Progenitor cell of endocrine pancreas (in vitro differentiated cells): ENCODE measurements at places on chromosomes 4 and X. TPM values are rescaled to one million over a fixed set of nuclear protein-coding genes. Genes with fewer than 3 reads are reported as not detected.

- no peak for DNase-seq
- H3K27ac ChIP-seq, result peak overlapping the region; percentile 99
- H3K27me3 ChIP-seq, result peaks cover 19% of the 10 kb centered on the region
Measured at GRCh38 chr4:3532751-3533422, 665 bp upstream of the LRPAP1 start.

- DNase-seq, result no peak
- no peak overlapping the region for H3K4me3 ChIP-seq
- peaks cover 2% of the 10 kb centered on the region for H3K27me3 ChIP-seq
- peaks cover 12% of the 10 kb centered on the region for H3K4me1 ChIP-seq
Measured at GRCh38 chr4:179415037-179415846, 1973.0 kb upstream of the AGA start.

DNA sequence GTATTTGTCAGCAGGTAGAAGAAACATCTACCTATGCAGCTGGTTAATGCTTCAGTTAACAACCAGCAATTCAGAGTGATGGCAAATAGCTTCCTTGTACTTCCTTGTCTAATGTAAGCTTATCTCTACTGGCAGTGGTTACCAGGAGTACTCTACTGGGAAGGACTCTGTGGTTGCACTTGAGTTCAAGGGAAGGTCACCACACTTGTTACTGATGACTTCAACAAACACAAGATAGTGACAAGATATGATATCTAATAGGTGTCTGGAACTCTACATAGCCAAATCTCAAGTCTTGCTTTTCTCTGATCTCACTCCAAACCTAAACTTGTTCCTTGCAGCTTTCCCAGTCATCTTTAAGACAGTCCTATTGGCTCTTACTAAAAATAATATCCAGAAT is 1644.9 kb upstream of the TENM3 start:
- H3K27ac ChIP-seq, result no peak overlapping the region
- no peak overlapping the region for H3K4me3 ChIP-seq
- H3K36me3 ChIP-seq, result peaks cover 2% of the 10 kb centered on the region

- no peak for DNase-seq
- H3K27ac ChIP-seq, result no peak overlapping the region
- H3K4me1 ChIP-seq, result no peaks in the 10 kb centered on the region
- no peak overlapping the region for H3K4me3 ChIP-seq
- no peaks in the 10 kb centered on the region for H3K36me3 ChIP-seq
- H3K27me3 ChIP-seq, result peaks cover 4% of the 10 kb centered on the region
Measured at GRCh38 chr4:181566490-181566889, 676.7 kb upstream of the TENM3 start.

LONRF3 gene
- 0.96 and 1.5 TPM in 2 replicates for total RNA-seq

DNA sequence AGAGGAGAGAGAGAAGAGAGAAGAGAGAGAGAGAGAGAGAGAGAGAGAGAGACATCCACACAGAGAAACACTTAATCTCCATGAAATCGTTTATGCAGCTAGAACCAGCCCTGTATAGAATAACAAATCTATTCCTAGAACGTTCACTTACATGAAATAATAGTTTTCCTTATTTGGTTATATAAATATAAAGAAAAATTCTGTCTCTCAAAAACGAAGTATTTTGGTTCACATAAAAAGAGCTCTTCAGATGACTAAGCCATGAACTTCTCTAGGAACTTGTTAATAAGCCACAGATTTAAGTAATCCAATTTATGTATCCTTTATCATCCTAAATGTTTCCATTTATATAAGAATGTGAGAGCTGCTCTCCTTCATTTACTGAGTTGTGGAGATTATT is 1315.1 kb upstream of the PCDH7 start:
- H3K4me1 ChIP-seq, result no peaks in the 10 kb centered on the region
- no peak for DNase-seq
- no peaks in the 10 kb centered on the region for H3K27me3 ChIP-seq
- H3K36me3 ChIP-seq, result no peaks in the 10 kb centered on the region
- H3K27ac ChIP-seq, result no peak overlapping the region
- no peak overlapping the region for H3K4me3 ChIP-seq

GRCh38 chrX:148915474-148915873 is 415.1 kb downstream of the AFF2 start:
- no peak overlapping the region for H3K4me3 ChIP-seq
- H3K36me3 ChIP-seq, result no peaks in the 10 kb centered on the region
- DNase-seq, result no peak
- no peaks in the 10 kb centered on the region for H3K27me3 ChIP-seq

- H3K4me1 ChIP-seq, result peaks cover 2% of the 10 kb centered on the region
- H3K27me3 ChIP-seq, result no peaks in the 10 kb centered on the region
- peak overlapping the region; percentile 40 for H3K27ac ChIP-seq
- DNase-seq, result no peak
Measured at GRCh38 chr4:82851885-82852750, 38.8 kb downstream of the SEC31A start.

TBL1X gene
- total RNA-seq, result 37.8 and 42.7 TPM in 2 replicates

AKAP14 gene
- not detected in 2 replicates for total RNA-seq

GRCh38 chr4:106021737-106022410 is 126.6 kb downstream of the NPNT start:
- no peaks in the 10 kb centered on the region for H3K27me3 ChIP-seq
- H3K36me3 ChIP-seq, result no peaks in the 10 kb centered on the region
- peaks cover 5% of the 10 kb centered on the region for H3K4me1 ChIP-seq
- H3K27ac ChIP-seq, result no peak overlapping the region
- DNase-seq, result no peak

OPRPN gene
- not detected in 2 replicates for total RNA-seq

DNA sequence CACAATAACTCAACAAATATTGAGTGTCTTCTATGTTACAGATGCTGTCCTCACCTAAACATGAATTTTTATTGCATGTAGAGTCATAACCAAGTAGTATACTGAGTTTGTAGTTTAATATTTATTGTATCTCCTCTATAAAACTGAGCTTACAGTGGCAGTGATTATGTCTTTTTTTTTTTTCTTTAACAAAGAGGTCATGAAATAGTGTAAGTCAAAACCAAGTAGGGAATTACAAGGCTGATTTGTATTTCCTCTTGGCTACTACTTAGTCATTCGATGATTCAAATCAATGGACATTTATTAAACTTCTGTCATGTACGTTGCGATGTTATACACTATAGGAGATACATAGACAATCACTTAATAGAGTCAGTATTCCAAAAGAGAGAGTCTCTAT is 48.4 kb downstream of the IL15 start:
- no peak overlapping the region for H3K4me3 ChIP-seq
- H3K27ac ChIP-seq, result no peak overlapping the region
- H3K27me3 ChIP-seq, result no peaks in the 10 kb centered on the region
- DNase-seq, result no peak
- no peaks in the 10 kb centered on the region for H3K4me1 ChIP-seq

DNA sequence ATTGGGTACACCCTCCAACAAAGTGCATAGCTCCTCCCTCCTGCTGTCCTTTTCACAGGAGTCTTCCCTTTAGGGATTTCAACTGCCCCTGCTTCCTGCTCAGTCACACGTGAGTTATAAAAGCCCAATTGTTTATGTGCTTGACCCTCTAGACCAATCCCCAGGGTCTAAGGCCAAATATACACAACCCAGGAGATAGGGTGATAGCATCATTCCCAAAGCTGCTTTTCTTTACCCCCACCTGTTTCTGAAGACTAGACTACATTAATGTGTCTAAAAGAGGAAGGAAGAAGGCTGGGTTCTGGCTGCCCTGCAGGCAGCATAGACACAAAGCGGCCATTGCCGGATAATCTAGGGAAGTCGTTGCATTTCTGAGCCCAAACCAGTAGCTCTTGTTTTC is 526.7 kb upstream of the FRG1 start:
- no peaks in the 10 kb centered on the region for H3K4me1 ChIP-seq
- H3K4me3 ChIP-seq, result no peak overlapping the region
- DNase-seq, result no peak
- no peaks in the 10 kb centered on the region for H3K36me3 ChIP-seq

SRPK3 gene
- not detected in 2 replicates for total RNA-seq

- peak overlapping the region; percentile 92 for H3K27ac ChIP-seq
- H3K4me3 ChIP-seq, result no peak overlapping the region
- H3K4me1 ChIP-seq, result peaks cover 27% of the 10 kb centered on the region
- peaks cover 4% of the 10 kb centered on the region for H3K36me3 ChIP-seq
Measured at GRCh38 chr4:4427886-4428285, 41.0 kb downstream of the NSG1 start.

DNA sequence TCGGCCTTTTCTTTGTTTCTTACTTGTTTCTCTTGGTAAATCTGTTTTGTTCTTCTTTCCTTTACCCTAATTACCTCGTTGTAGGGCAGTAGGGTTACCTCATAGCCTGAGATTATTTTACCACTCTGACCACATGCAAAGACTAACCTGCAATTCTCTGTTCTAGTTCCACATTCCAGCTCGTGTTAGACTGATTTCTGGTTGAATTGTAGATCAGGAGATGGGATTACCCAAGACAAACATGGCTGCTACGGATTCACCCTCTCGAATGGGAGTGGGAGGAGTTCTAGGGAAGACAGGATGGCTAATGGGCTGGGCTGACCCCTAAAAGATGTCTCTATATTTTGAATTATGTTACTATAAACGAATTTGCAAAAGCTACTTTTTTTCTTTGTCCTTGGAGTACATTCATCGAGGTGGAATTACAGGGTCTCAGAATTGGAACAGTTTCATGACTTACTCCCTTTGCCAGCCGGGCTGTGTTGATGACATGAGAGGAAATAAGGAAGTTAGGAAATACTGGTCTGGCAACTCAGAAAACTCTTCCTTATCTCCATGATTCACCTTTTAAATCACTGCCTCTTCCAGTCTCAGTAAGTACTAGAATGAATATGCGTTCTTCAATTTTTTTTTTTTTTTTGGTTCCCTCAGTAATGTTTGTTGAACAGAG is 36.7 kb upstream of the FBXW7 start:
- no peaks in the 10 kb centered on the region for H3K27me3 ChIP-seq
- peaks cover 20% of the 10 kb centered on the region for H3K4me1 ChIP-seq
- H3K4me3 ChIP-seq, result no peak overlapping the region

- peaks cover 7% of the 10 kb centered on the region for H3K4me1 ChIP-seq
- no peak overlapping the region for H3K4me3 ChIP-seq
- H3K27ac ChIP-seq, result no peak overlapping the region
- DNase-seq, result no peak
Measured at GRCh38 chrX:24982306-24982965, 33.3 kb downstream of the ARX start.

CENPVL2 gene
- 1.4 TPM in 2 replicates for total RNA-seq

DNA sequence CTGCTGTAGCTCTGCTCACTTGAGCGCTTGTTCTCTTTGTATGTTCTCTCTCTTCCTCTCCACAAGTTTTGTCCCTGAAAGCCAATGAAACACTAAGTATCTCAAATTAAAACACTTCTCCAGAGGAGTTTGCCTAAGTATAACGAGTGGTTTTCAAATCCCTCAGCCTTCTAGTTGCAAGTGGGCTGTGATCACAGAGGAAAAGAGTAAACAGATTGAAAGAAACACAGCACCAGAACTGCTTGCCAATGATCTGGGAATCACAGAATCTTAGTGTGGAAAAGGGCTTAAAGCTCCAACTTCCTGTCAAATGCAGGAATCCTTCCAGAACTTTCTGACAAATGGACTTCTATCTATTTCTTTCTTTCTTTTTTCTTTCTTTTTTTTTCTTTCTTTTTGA is 4.8 kb upstream of the PRSS12 start:
- no peak for DNase-seq
- no peak overlapping the region for H3K27ac ChIP-seq
- H3K4me1 ChIP-seq, result no peaks in the 10 kb centered on the region
- no peak overlapping the region for H3K4me3 ChIP-seq
- no peaks in the 10 kb centered on the region for H3K36me3 ChIP-seq
- peaks cover 35% of the 10 kb centered on the region for H3K27me3 ChIP-seq

- H3K27ac ChIP-seq, result peak overlapping the region; percentile 93
- DNase-seq, result no peak
- peaks cover 1% of the 10 kb centered on the region for H3K36me3 ChIP-seq
- no peaks in the 10 kb centered on the region for H3K27me3 ChIP-seq
Measured at GRCh38 chrX:48522291-48522690, 683 bp downstream of the EBP start.

EPGN gene
- not detected in 2 replicates for total RNA-seq

- no peak overlapping the region for H3K27ac ChIP-seq
- H3K36me3 ChIP-seq, result no peaks in the 10 kb centered on the region
- H3K4me3 ChIP-seq, result no peak overlapping the region
- no peak for DNase-seq
- H3K27me3 ChIP-seq, result no peaks in the 10 kb centered on the region
Measured at GRCh38 chr4:37797374-37797773, 29.1 kb upstream of the PGM2 start.

HTRA3 gene
- total RNA-seq, result 0.69 and 0.86 TPM in 2 replicates

GRCh38 chr4:172517391-172517790 is 651.2 kb upstream of the GALNT7 start:
- no peaks in the 10 kb centered on the region for H3K36me3 ChIP-seq
- H3K27me3 ChIP-seq, result no peaks in the 10 kb centered on the region
- no peak overlapping the region for H3K4me3 ChIP-seq
- H3K27ac ChIP-seq, result no peak overlapping the region
- H3K4me1 ChIP-seq, result no peaks in the 10 kb centered on the region
- DNase-seq, result no peak

CCNI gene
- total RNA-seq, result 300 and 322 TPM in 2 replicates

GSX2 gene
- total RNA-seq, result not detected in 2 replicates

GRCh38 chrX:9926002-9926401 is 41.2 kb upstream of the CLDN34 start:
- H3K36me3 ChIP-seq, result peaks cover 6% of the 10 kb centered on the region
- DNase-seq, result no peak
- H3K4me3 ChIP-seq, result no peak overlapping the region
- peak overlapping the region; percentile 13 for H3K27ac ChIP-seq
- no peaks in the 10 kb centered on the region for H3K27me3 ChIP-seq
